Uterus (tissue), 4 donors: ENCODE measurements at places on chromosomes 12 and 14. TPM values are rescaled to one million over a fixed set of nuclear protein-coding genes. Genes with fewer than 3 reads are reported as not detected.

Gene NEUROD4
- not detected for total RNA-seq

Gene KRT3
- not detected for total RNA-seq

Gene ASPG
- not detected for total RNA-seq

Gene OTX2
- total RNA-seq = not detected

Gene LRFN5
- 4.1 TPM for total RNA-seq

Gene GALNT8
- 0.70 TPM for total RNA-seq

Gene KERA
- total RNA-seq = not detected

Gene CPNE6
- not detected for total RNA-seq

DNA sequence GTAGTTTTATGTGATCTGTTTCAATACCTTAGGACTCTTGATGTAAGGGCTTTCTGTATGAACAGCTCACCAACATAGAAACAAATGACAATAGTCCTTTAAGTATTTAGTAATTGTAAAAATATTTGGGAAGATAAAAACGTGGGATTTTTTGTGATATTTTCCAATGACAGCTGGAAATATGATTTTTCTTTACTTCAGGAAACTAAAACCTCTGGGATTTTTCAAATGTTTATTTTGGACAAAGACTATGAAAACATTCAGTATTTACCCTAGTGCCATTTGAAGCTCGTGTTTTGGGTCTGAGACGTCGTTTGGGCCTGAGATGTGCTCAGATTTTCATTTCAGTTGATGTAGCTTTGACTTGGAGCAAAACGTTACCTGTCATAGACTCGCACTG, 240.0 kb downstream of the BMP4 start:
- no peak for DNase-seq

- no peak for DNase-seq
Measured at GRCh38 chr14:34449819-34450541, 12.1 kb downstream of the SPTSSA start.

GRCh38 chr12:115303723-115304309, 619.8 kb upstream of the TBX3 start:
- no peak for DNase-seq

DNA sequence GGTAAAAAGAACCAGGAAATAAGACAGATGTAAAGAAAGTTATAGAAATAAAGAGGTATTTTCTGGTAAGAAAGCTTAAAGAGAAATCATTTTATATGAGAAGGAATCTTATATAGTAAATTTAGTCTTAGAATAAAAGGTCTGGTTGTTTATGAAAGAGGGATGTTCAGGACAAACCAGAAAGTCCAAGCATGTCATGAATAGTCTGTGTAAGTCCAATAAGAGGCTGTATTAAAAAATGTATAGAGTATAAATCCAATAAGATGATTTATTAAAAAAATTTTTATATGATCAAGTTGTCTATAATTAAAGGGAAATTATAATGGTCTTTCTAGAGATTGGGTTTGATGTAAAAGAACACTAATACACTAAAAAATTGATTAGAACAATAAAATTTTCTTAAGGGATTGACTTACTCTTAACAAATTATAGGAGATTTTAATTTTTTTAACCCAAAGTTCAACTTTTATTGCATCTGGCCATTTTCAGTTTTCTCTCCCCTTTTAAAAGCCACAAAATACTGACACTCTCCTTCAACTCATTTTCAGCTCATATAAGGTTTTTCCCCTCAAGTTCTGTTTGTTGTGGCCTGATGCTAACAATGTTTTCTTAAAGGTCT, 35.1 kb downstream of the ST8SIA1 start:
- no peak for DNase-seq

DNA sequence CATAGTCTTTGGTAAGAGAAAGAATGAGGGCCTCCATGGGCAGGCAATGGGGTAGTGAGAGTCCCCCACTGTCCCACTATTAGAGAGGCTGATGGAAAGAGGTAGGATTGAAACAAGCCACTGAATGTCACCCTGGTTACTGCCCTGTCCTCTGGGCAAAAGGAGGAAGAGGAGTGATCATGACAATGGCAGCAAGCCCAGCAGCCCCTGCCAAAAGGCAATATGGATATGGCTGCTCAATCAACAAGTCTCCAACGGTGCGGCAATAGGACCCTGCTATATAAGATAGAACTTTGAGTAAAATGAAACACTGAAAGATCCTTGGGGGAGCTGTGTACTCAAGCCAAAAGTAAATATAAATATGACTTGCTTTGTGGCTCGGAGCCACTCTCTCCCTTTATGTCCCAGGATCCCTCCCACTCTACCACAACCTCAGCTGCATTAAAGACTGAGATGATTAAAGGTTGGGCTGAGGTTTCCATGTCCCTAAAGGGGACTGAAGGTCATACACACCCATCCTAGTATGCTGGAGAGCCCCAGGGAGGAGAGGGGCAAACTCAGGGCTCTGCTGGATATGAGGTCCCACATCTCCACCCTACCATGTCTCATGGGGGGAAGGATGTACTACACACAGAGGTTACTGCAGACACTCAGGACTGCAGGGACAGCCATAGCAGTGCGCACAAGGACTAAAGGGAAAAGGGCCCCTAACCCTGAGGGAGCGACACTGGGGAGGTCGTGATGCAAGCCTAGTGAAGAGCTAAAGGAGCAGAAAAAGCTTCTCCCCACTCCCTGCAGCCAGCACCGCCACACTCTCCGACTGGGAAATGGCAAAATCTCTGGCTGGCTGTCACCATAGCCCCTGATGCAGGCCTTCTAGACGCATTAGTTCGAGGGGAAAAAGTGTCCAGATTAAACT, 5.9 kb downstream of the POMT2 start:
- DNase-seq = no peak

GRCh38 chr12:125983094-125983783, 918.0 kb downstream of the AACS start:
- peak; percentile 16 for DNase-seq

DNA sequence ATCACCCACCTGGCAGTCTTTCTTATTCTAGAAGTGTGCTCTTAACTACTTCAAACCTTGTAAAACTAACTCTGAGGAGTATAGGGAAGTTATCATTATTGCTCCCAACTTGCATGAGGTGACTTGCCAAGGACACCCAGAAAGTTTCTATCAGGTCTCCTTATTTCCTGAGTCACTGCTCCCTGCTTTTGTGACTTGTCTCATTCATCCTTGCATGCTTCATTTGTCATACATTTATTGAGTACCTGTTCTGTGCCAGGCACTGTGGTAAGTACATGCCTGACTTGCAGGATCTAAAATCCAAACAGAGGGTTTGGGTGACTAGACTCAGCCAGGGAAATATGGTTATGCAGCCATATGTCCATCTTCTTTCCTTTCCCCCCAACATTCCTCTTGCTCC, 25.5 kb downstream of the CFAP251 start:
- DNase-seq = no peak

GRCh38 chr14:97369901-97370300, 572.7 kb downstream of the VRK1 start:
- no peak for DNase-seq

DNA sequence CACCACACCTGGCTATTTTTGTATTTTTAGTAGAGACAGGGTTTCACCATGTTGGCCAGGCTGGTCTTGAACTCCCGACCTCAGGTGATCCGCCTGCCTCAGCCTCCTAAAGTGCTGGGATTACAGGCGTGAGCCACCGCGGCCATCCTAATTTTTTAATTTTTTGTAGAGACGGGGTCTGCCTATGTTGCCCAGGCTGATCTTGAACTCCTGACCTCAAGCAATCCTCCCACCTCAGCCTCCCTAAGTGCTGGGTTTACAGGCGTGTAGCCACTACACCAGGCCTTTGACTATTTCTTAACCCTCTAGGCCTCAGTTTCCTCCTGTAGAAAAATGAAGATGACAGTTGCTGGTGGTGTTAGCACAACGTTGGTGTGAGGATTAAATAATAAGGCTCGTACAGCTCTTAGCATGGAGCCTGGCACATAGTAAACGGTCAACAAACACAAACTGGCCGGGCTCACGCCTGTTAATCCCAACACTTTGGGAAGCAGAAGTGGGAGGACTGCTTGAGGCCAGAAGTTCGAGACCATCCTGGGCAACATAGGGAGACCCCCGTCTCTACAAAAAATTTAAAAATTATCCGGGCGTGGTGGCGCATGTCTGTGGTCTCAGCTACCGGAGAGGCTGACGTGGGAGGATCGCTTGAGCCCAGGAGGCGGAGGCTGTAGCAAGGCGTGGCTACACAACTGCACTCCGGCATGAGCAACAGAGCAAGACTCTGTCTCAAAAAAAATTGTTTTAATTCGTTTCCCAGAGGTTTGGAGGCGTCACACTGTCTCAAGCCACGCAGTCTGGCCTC, 979 bp downstream of the DDX54 start:
- no peak for DNase-seq

DNA sequence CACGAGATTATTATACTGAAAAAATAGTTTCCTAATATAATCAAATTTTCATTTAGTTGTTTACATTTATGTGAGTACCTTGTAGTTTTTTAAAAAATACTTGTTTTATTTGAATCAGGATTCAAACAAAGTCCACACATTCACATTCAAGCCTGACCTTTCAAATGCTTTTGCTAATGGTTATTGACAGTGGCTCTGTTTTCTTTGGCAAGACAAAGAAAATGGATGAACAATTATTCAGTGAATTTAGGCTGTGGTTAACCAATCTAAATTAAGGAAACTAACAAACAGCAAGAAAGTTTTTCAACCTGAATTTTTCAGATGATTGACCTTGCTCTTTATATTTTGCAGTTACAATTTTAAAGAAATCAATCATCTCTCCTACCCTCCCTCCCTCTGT, 9.7 kb downstream of the SLC4A8 start:
- no peak for DNase-seq

DNA sequence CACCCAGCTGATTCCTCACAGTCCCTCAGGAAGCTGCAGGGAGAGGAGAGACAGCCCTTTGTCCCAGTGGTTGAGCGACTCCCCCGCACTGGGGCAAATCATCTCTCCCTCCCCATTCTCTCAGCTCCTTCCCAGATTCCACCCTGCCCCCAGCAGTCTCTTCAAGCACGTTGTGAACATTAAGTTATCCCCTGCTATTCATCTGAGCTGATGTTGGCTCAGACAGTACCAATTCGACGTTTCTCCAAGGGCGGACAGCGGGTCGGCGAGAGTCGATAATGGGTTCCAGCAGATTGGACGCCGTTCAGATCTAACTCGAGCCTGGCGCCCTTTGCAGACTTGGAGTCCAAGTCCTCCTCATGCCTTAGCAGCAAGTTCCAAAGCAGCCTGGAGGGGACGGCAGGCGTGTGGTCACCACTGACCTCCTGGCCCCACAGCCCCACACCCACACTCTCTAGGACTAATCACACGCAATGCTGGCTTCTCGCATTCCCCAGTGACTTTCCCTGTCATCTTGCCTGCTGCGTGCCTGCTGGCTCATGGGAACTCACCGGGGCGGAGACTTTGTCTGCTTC, 245.9 kb downstream of the CHST11 start:
- peak; percentile 57 for DNase-seq

DNA sequence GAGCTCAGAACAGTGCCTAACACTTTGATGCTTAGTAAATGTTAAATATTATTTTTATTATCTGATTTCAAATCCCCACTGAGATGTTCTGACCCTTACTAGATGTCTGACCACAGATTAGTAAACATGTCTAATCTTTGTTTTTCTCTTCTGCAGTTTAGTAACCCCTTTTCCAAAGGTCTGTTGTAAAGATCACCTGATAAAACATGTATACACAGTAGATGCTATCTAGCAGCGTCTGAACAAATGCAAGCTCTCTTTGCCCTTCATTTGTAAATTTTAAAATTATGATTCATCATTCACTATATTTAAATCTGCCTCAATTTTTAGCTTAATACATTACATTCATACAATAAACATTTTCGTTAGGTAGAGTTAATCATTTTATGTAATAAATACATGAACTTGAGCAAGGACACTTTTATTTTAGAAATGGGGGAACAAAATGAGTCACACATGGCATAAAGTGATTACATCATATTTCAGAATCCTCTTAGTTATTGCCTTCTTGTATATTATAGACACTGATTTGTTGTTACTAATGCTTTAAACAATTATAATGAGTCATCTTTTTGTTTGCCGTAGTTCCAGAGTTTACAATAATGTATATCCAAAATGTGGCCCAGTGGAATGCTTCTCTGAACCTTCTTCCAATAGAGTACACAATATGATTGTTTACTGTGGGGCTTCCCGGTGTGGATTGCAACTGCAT, 1.7 kb upstream of the OR4K5 start:
- no peak for DNase-seq

- DNase-seq = no peak
Measured at GRCh38 chr12:40911676-40912075, 219.4 kb downstream of the CNTN1 start.

GRCh38 chr14:62632771-62633170, 412.5 kb downstream of the KCNH5 start:
- no peak for DNase-seq

- peak; percentile 56 for DNase-seq
Measured at GRCh38 chr14:69107407-69108003, 45.4 kb downstream of the DCAF5 start.

GRCh38 chr12:97306147-97306546, 156.5 kb upstream of the RMST start:
- DNase-seq = no peak

- no peak for DNase-seq
Measured at GRCh38 chr12:104212516-104212915, 3.1 kb upstream of the TXNRD1 start.

DNA sequence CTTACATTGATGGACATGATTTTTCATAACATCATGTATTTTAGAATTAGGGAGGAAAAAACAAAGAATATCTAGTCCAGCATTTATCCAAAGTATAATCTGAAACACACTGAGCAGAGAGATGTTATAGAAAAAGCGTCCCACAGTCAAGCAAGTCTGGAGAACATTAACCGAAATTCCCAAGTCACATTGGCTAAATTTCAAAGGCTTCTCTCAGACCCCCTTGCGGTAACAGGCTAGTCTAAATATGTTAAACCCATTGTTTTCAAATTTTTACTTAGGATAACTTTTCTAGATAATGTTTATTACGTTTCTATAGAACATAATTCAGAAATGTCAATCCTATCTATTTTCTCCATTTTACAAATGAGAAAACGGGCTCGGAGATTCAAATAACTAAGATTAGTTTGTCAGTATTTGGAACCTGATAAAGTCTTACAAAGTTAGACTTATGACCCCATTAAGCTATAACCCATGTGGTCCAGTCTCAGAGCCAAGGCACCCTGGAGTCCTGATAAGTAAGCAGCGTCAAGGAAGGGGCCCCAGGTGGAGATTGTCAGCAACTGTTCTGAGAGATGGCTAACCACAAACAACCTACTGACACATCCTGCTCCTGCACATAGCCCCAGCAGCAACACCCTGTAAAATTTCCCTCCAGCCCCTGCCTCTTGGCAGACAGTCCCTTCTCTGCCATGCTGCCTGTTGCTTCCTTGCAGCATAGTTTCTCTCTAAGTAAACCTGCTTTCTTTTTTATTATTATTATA, 220.6 kb upstream of the TMEM260 start:
- DNase-seq = no peak

DNA sequence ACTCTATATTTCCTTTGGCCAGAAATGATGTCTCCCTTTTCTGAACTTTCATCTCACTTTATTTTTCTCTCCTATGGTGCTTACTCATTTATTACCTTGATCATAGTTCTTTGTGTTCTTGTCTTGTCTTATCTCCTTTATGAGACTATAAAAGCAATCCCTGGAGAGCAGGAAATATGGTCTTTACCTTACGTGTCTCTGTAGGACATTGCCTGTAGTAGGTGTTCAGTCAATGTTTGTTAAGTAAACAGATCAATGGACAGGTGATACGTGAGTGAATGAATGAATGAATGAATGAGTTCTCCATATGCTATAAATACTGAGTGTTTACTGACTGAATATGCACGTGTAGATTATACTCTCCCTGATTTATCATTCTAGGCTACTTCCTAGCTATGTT, 193.7 kb upstream of the HMGA2 start:
- DNase-seq = no peak

- no peak for DNase-seq
Measured at GRCh38 chr12:25394025-25394424, 143.3 kb upstream of the KRAS start.
